Retina (tissue), 1 donor: ENCODE measurements at places on chromosomes 12 and 14.

DNA sequence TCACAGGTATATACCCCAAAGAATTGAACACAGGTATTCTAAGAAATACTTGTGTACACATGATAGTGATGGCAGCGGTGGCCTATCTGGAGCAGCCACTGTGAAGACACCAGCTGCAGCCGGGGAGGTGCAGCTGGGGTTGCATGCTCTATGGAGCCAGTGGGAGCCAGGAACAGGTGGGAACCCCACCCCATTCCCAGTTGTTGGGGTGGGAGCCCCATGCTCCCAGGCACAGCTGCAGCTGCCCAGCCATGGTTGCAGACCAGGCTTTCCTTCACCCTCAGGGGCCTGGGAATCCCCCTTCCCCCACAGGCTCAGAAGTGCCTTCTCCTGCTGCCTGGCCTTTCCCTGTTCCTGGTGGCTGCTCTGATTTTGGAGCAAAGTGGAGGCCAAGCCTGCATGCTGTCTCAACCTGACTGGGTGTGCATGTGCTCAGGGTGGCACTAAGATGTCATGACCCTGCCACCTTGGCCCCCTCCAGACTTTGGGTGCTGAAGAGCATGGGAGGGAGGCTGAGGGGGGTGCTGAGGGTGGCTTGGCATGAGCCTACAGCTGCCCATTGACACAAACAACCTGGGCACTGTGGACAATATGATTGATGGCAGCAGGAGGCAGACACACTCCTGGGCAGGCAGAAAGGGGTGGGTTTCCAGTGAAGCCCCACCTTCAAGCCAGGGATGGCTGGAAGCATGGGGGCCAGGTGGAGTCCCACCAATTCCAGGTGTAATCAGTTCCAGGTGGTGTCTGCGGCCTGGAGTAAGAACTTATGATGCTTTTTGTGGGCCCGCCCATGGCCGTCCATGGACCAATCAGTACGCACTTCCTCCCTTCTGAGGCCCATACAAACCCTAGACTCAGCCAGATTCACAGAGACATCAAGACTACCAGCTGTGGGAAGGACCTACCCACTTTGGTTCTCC is 234.7 kb downstream of the ADGRD1 start:
- DNase-seq, result no peak

DNA sequence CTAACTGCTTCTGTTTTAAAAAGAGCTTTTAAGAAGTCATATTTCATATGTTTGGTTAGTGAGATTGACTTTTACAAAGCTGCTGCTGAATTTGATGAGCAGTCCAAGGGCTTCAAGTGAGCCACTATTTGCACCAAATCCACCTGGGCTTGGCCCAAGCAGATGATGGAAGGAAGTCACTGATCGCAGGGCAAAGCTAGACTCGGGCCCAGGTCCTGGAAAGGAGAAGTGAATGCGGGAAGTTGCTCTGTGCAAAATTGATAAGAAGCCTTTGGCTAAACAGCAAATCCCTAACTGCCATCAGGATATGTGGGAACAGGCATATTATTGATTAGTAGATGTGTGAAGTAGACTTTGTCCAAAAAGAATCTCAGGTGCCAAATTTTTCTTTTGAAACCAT is 30.5 kb downstream of the PLXNC1 start:
- no peak for DNase-seq

DNA sequence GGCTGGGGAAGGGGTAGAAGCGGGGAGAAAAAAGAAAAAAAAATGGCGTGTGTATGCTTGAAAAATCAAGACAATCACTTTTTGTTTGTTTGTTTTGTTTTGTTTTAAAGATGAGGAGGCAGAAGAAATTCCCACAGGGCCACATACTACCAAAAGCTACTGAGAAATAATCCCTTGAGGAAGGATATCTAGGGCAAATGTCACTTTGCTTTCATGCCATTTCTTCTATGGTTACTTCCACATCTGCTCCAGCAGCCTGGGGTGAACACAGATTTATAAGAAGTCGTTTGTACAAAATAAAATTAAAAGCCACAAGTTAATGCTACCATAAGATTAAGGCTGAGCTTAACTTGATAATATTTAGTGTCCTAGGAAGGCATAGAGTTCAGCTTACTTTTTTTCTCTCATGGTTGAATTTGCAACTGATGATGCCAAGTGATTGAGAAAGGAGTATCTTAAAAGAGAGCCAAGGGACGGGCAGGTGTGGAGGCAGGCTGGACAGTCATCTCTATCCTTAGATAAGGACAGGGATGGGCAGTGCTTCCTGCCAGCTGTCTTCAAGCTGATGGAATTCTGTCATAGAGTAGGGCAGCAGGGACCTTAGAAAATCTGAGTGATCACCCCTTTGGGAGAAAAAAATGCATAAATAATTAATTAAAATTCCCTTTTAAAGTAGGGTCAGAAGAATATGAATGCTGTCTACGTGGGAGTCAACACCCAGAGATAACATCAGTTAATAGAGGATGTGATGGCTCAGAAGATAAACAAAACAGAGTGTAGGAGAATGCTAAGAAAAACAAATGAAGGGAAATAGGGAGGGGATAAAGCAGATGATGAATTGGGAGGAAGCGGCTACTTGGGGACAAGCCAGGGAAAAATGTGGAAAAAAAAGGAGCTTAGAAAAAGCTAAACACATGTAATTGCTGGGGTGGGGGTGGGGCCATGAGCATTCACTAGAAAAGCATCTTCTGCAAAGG is 57.1 kb downstream of the DYRK2 start:
- peak; percentile 16 for DNase-seq

- no peak for DNase-seq
Observed at GRCh38 chr14:96582995-96583394, 80.8 kb downstream of the PAPOLA start.

DNA sequence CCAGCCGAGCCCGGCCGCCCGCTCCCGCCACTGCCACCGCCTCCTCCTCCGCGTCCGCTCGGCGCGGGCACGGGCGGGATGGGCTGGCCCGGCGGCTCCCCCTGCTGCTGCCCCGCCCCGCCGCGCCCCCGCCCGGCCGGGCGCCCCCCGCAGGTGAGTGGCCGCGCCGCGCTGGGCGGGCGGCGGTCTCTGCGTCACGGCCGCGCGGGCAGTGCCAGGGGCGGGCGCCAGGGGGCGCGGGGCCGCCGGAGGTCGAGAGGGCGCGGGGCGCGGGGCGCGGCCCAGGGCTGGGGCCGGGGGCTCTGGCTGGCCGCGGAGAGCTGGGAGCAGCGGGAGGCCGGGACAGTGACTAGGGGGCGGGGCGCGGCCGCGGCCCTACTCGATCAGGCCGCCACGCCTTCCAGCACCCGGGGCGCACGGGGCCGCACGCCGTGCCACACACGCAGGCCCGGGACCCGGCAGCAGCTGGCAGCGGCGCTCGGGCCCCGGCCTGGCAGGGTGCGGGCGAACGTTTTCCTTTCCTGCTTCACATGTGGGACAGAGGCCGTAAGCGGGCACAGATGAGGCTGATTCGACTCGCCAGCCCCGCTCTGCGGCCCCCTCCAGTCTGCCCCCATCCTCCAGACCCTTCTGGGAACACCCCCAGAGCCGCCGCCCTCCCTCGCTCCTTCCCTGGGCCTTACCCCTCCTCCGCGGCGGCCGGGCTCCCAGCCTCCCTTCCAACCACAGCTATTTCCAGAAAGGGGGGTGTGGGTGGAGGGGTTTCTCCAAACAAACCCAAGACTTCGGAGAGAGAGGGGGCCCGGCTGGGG is 2.4 kb upstream of the TNS2 start:
- DNase-seq, result peak; percentile 82

- no peak for DNase-seq
Observed at GRCh38 chr14:104194016-104194415, 55.6 kb downstream of the KIF26A start.

DNA sequence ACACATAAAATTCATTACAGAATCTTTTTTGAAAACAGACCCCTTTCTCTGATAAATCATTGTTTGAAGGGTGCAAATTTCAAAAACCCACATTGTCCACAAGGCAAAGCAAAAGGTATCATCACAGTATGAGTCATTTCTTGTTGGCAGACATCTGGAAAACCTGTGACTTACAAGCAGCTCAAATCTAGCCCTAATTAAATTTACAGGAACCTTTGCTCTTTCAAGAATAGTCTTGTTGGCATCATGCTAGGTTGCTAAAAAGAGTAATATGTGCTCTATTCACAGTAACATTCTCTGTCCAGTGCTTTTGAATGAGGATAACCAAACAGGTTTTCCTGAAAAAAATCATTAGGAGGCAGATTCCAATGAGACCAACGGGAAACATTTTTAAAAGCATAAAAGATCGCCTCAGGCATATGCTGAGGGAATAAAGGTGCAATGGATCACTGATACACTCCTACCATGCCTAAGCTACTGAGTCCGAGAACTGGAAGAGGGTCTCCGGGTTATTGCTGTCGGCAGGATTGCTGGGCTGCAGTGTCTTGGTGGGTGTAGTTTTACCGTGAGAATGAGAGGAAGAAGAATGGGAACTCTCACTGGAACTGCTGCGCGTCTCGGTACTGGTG is 55.5 kb upstream of the TTC7B start:
- no peak for DNase-seq
